ENCODE measurements at places on chromosomes 5 and 9.

- no peak for DNase-seq
These were observed at the start of gene RASGRF2 for GRCh38 chr5:80959768-80960442. Gene RASGRF2 (plus strand): TSS chr5:80960363. CDS start chr5:80960739, 376 bp downstream.

GRCh38 chr5:21121213-21121612, 1133.2 kb upstream of the CDH18 start:
- no peak for DNase-seq

DNA sequence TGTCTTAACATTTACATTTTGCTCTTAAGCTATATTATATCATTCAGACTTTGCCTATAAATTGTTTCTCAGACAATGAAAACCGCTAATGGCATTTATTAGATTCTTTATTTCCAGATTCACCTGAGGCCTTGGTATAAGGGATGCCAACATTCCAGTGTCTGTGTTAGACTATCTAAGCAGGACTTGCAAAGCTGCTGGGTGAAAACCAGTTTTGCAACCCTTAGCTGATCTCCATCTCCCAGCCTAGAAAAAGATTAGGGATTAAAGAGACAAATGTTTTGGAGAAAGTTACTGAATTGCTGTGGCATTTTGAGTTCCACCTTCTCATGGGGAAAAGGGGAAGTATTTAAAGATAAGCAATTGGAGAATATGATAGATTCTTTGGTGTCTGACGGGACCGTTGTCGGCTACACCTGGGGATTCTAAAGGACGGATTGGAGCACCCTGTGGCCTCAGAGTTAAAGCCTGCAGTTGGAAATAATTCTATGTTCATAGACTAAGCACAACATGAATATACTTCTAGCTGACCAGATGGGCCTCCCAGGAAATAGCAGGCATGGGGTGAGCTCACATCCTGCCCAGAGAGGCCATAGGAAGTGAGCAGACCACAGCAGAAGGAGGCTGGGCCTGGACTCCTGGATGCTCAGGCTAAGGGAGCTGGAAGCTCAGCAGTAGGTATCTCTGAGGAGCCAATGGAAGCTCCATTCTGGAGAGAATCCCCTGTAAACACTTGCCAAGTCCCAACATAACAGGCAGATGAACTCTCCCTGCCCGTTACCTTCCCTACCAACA, 21.8 kb downstream of the ENTREP1 start:
- DNase-seq = no peak

DNA sequence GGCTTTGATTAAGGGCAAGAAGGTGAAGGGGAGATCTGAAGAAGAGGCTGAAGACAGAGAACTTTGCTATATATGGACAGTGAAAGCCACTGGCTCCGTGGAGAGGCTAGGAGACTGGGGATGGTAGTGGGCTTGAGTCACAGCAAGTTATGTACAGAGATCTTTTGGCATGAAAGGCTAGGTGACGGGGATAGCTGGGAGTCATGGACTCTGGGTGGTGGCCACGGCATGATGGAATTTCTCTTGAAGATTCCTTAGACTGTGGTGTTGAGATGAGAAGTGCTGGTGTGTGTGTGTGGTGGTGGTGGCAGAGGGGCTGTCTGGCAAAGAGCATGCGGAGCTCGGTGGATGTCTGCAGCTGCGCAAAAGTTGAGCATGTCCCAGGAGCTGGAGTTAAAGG, 120.6 kb upstream of the STC2 start:
- DNase-seq = no peak

DNA sequence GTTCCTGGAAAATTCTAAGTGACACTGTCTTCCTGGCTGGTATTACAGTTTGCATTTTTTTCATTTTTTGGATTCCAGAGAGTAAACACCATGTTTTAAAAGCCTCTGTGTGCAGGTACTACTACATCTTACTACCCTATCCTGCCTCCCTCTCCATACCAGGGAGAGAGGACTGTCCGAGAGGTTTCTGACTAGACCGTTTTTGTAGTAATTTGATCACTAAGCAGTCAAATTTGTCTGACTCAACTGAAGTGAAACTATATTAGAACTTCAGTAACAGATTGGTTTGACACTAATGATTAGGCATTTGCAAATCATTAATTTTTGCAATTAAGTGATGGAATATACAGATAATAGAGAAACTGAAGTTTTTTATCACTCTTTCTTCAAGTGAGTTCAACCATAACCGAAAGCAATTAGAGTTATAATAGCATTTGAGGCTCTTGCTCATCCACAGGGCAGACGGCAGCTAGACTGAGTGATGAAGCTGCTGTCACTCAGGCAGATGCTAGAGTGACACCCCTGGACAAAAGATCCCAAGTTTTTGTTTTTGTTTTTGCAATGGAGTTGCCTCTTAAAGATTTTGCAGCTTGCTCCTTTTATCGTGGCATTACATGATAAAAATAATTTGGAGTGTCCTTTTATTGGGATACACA, 44.3 kb downstream of the SMARCA2 start:
- no peak for DNase-seq

GRCh38 chr9:96150324-96151227, 151.4 kb downstream of the HSD17B3 start:
- no peak for DNase-seq

GRCh38 chr9:135815830-135816650, 91.3 kb downstream of the CAMSAP1 start:
- no peak for DNase-seq

- DNase-seq = no peak
These were observed 942.4 kb downstream of the CDH12 start for GRCh38 chr5:21910731-21911130.

DNA sequence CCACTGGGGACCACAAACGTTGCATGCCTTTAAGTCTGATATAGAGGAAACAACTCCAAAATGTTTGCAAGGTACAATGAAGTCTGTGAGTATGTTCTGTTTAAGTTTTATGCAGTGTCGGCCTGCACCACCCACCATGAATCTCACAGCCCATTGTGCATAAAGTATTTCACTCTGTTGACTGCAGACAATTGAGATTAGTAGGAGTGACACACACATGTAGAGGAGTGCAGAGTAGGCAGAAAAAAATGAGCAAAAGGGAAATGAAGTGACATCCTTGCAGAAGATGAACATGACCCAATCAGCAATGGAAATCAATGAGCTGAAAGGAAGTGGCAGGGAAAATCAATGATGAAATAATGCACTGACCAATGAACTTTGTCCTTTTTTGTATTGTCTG, 315.6 kb upstream of the PTPRD start:
- DNase-seq = no peak

DNA sequence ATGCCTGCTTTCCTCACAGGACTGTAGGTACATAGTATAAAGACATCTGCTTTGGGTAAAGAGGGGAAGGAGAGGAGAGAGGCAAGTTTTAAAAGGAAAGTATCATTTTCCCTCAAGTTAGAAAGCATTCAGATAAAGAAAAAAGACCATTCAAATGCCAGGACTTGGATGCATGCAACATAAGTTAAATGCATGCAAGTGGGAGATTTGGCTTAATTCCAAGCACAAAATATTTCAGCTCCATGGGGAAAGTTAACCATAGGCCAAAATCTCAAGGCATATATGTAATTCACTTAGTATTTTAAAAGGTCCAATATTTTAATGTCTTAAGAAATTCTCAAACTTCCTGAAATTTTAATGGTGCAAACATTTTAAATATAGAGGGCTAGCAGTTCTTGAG, 36.4 kb downstream of the POU5F2 start:
- no peak for DNase-seq

GRCh38 chr5:116265471-116265870, 180.6 kb downstream of the COMMD10 start:
- no peak for DNase-seq

DNA sequence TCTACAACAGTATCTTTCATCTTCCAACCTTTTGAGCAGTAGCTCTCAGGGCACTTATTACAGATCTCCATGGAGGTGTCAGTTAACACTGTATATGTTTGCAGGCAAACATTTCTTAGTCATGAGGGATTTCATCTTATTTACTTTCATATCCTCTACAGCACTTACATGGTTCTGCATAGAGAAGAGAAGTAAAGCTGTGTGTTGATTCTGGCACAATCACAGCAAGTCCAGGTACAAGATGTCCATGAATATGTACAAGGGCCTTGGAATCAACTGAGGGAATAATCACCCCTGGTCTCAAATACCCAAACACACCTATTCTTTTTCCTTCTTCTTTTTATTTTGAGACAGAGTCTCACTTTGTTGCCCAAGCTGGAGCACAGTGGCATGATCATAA, 142.0 kb upstream of the TRPM3 start:
- DNase-seq = no peak

GRCh38 chr9:4168526-4168925, 131.3 kb downstream of the GLIS3 start:
- no peak for DNase-seq

GRCh38 chr9:115951977-115952376, 201.6 kb upstream of the PAPPA start:
- no peak for DNase-seq

DNA sequence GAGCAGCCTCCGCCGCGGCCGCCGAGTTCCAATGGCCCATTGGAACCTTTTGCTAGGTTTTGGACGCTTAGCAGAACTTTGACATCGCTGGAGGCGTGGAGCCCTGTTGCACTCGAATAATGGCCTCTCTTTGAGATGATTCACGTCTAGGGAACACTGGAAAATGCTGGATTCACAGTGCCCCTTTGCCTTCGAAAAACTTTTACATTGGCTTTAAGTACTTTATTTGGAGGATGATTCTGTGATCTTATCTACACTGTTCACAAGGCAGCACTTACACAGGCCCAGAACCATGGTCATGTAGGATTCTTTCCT, 536 bp upstream of the PPIC start:
- DNase-seq = no peak

DNA sequence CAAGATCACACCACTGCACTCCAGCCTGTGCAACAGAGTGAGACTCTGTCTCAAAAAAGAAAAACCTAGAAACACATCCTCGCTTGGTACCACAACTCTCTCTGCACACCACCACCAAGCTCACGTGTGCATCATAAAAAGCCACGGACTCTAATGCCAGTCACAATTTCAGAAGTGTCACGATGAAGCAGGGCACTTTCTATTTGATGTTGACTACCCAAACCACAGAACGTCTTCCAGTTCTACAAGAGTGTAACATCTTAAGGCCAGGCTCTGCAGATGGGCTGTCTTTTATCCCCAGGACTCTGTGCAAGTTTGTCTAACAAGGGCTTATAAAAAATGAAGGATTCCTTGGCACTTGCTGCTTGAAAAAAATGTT, 22.9 kb downstream of the GFPT2 start:
- no peak for DNase-seq
